ENCODE measurements at places on chromosomes 2 and 18.

GRCh38 chr2:34121076-34121475 is 522.0 kb upstream of the FAM98A start:
- DNase-seq: no peak

GRCh38 chr2:234257859-234258561 is 207.5 kb downstream of the SPP2 start:
- DNase-seq: no peak

DNA sequence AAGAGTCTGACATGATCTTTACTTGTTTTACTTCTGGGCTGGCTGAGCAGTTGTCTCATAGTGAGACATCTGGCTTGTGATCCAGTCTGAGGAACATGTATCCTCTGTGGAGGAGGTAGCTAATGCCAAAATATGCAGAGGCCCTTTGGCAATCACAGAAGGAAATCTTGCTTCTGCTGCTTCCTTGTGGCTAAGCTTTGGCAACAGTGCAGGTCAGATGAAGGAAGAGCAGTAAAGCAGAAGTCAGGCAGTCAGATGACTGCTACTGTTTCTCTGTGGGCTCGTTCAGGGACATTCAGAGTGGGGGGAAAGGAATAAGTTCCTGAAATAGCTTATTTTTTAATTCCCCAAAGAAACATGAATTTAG is 22.3 kb downstream of the DOK1 start:
- DNase-seq: no peak

DNA sequence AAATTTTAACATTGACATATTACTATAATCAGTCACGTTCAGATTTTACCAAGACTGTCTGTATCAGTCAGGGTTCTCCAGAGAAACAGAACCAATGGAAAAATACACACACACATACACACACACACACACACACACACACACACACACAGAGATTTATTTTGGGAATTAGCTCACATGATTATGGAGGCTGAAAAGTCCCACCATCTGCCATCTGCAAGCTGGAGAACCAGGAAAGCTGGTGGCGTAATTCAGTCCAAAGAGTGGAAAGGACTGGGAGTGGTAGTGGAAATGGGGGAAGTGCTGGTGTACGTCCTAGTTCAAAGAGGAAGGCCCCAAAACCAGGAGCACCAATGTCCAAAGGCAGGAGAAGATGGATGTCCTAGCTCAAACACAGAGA is 166.4 kb downstream of the AKAIN1 start:
- DNase-seq: no peak

- no peak for DNase-seq
These were observed 2.0 kb downstream of the DQX1 start for GRCh38 chr2:74524005-74524404.

GRCh38 chr18:37452015-37452414 is 113.6 kb downstream of the CELF4 start:
- DNase-seq: no peak

DNA sequence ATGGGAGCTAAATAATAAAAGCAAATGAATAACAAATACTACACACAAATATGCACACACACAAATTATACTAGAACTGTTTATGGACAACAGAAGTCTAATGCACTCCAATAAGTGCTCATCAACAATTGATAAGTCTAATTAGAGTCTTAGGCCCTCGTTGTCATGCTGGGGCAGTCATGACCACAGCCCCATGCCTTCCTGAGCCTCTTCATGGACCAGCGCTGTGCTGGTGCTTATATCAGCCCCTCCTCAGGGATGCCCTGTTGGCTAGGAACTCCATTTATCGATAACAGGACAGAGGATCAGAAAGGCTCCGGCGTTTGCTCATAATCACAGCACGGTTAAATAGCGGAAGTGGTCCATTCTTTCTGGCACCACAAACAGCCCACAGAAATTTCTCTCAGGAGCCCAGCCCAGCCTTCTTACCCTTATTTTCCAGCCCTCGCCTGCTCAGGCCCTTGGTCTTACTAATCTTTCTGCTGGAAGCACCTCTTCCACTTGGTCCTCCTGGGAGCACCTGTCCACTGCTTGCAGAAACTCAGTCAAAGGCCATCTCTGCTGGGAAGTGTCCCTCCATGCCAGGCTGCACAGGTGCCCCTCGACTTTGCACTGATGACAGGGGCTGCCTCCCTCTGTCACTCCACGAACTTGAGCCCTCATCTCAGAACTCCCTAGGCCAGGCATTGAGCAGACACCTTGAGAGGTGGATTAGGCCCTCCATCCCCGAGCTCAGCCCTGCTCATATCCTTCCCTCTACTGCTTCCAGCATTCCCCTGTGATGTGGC is 500.2 kb upstream of the HS6ST1 start:
- no peak for DNase-seq

GRCh38 chr2:64291181-64291580 is 147.0 kb upstream of the PELI1 start:
- DNase-seq: no peak

DNA sequence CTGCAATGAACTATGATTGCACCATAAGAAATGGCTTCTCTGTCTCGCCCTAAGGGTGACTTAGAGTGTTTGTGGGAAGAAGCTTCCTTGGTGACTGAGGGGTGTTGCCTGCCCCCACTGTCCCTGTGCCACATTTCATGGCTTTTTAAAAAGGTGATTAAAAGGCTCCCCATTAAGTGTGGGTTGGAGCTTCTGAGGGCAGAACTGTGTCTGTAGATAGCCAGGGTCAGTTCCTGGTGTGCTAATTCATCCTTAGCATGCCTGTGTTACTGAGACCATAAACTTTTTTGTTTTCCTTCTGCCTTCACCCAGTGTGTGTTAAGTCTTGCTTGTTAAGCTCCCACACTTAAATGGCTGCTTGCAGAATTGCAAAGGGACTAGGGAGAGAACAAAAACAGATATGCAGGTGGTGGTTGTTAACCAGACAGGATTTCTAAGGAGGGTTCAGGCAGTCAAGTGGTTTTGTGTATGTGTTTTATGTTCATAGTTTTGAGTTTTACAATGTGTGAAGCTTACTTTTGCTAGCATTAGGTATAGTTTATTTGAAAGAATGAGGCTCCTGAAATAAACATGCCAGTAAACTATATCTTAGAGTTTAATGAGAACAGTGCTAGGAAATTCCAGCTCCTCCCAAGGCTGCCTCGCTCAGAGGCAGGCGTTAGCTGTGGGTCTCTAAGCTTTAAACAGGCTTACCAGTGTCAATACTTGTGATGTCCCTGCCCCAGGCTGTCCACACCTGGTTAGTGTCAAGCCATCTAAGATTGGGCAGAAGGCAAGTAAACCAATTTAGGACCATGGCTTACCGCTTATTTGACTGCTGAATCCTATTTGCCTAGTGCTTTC is 14.5 kb downstream of the CERS6 start:
- DNase-seq: no peak

DNA sequence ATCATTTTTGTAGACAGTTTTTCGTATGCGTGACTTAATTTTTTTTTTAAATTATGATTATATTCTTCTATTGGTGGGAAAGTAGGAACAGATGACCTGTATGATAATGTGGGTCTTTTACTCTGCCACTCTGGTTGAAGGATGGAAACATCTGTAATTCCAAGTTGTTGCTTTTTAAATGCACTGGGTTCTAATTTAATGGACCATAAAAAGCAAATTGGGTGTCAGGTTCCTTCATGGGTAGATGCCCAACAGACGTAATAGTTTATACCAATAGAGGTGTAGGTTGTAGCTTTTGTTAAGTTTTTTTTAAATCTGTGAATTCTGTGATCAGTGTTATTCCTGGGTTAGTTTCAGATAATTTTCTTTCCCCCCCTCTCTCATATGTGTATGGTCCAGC is 117.6 kb downstream of the MAP4K4 start:
- no peak for DNase-seq

- no peak for DNase-seq
These were observed 314.3 kb upstream of the ETAA1 start for GRCh38 chr2:67082813-67083212.

DNA sequence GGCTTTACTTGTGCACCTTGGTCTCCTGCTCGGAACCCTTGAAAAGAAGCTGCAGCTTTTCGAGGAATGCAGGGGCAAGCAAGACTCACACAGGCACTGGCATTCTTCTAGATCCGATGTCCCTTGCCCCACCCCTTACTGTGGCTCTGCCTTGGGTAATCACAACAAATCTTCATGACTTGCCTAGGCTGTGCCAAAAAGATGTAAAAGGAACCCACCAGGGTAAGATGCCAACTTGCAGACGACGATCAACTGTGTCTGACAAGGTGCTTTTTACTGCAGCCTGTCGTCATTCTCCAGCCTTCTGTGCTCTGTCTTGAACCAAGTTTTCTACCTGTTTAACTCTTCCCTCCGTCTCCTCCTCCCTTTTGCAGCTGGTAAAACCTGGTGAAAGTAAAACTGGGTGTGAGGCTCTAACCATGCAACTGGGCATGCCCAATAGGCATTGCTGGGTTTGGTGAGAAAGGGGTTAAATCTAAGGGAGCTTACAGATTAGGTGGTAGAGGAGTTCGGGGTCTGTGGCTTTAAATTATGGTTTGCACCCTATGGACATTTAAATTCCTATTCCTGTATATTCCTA is 909 bp upstream of the NRXN1 start:
- no peak for DNase-seq

DNA sequence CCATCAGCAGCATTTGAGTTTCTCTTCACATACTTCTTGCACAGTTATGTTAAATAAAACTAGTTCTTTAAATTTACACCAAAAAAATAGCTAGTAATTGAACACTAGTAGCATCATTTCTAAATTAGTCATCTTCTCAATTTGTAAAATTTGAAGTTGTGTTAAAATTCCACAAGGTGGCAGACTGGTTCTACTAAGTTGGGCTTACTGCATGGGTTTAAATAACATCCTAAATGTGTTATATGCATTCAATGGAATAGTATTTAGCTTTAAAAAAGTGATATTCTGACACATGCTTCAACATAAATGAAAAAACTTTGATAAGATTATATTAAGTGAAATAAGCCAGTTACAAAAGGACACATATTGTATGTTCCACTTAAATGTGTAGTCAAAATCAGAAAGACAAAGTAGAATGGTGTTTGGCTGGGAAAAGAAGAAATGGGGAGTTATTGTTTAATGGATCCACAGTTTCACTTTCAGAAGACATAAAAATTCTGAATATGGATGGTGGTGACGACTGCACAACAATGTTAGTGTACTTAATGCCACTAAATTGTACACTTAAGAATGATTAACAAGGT is 28.7 kb upstream of the RPRD1A start:
- no peak for DNase-seq

- no peak for DNase-seq
These were observed 107.7 kb downstream of the LBH start for GRCh38 chr2:30339071-30339470.

GRCh38 chr18:59094569-59094968 is 45.1 kb upstream of the SEC11C start:
- DNase-seq: no peak

DNA sequence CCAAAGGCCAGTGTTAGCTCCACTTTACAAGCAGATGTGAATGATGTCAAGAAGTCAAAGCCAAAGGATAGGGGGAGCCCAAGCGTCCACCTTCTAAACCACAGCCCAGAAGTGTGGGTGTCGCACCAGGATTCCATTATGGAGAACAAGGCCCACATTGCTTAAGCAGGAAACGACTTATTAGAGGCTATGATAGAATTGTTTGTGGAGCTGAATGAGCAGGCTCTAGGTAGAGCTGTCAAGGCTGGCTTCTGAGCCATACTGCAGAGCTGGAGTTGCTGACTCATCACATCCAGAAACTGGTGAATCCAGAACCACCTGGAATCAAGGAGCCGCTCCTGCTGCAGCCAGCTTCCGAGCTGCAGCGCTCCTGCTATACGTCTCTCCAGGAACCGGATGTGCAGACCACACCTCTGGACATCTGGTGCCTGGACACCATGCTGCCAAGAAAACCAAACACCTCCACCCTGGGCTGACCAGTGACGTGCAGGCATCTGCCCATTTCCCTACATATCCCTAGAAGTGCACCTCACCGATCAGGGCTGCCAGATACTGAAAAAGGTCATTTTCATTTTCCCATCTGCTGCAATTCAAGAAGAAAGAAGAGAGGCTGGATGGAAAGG is 6.2 kb upstream of the TWIST2 start:
- no peak for DNase-seq

GRCh38 chr18:77985526-77986281 is 736.1 kb downstream of the GALR1 start:
- DNase-seq: no peak

GRCh38 chr2:105887256-105887655 is 142.5 kb downstream of the NCK2 start:
- no peak for DNase-seq

DNA sequence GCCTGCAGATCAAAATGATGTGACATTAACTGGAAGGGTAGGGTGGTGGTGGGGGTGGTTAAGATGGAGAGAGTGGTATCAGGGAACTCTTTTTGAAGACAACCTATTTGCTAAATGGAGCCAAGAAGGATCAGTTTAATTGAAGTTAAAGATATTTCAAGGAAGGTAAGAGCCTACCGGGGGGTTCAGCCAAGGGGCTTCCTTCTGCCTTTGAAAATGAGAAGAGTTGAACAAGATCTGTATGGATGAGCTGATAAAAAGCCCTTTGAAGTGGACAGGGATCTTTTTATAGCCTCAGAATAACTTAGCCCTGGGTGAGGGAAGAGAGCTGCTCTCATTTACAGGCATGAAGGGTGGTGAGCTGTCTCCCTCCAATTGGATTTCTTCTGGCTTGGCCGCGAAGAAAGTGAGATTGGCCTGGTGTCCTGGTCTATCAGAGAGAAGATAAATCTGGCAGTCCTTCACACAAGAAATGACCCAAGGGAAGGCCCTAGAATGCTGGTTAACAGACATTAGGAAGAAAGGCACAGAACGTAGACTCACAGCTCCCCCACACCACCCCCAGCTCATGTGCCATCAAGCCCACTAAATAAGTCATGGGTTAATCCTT is 439.8 kb downstream of the TNS1 start:
- DNase-seq: no peak

DNA sequence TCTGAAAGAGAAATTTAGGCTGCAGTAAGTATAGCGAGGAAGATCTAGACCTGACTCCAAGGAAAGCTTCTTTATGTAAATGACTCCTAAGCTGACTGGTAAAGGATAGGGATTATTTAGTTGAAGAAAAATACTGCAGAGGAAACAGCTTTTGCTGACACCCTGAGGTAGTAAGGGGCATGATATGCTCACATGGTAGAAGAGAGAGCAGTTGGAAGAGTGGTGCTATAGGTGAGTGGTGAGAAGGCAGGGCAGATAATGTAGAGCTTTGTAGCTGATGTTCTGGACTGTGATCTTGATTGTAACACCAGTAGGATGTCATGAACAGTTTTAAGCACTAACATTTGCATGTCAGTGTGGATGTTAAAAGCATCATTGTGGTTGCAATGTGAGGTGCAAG is 639.1 kb upstream of the SLC39A10 start:
- no peak for DNase-seq

DNA sequence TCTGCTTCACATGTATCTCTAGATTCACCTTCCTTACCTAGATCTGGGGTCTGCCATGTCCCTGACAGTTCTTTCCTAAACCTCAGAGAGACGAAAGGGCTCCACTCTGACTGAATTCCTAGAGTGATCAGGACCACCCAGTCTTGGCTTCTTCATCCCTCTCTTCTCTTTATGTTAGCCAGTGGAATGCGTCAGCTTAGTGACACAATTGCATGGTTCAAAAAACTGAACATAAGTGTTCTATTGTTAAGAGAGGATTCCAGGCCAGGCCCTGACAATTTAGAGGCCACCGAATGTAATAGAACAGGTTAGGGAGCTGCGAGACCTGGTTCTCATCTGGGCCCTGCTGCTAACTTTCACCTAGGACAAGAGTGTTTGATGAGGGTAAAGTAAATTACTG is 10.0 kb downstream of the PRELID3A start:
- no peak for DNase-seq

- DNase-seq: no peak
These were observed 30.0 kb upstream of the MBP start for GRCh38 chr18:77162580-77162979.

- no peak for DNase-seq
These were observed 37.6 kb downstream of the EIF5B start for GRCh38 chr2:99374747-99375146.

- no peak for DNase-seq
These were observed 91.9 kb upstream of the KCNE4 start for GRCh38 chr2:222960126-222960525.

Data from activated naive CD4-positive, alpha-beta T cell (primary cell).